ENCODE measurements at places on chromosomes 6 and 20. TPM values are rescaled to one million over a fixed set of nuclear protein-coding genes. Genes with fewer than 3 reads are reported as not detected.

DNA sequence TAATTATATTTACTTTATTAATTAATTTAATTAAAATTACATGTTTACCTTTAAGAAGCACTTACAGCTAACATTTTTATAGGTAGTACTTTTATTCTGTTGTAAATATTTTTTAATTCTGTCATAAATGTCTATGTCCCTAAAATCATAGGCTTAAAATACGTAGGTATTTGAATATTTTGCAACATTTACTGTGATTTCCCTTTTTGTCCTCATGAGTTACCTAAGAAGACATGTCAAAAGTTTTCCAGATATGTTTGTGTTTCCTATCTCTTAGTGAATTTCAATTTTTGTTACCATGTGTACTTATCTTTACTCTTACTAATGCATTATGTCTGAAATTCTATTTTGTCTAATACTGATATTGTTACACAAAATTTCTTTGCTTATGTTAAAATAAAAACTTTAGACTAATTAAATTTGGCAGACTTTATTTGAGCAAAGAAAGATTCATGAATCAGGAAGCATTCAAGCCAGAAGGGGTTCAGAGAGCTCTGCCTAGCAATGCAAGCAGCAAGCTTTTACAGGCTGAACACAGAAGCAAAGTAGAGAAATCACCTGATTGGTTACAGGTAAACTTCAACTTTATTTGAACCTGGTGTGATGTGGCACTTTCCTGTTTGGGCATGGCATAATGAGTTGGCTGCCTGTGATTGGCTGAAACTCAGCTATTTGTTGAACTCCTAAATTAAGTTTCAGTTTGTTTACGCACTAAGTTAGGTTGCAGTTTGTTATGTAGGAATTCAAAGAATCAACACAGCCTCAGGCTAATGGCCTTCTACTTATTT, 123.2 kb upstream of the TMEM170B start:
- DNase-seq: no peak

GRCh38 chr6:91166271-91167046, 579.6 kb upstream of the MAP3K7 start:
- no peak for DNase-seq

- peak; percentile 71 for DNase-seq
These were observed 131.8 kb upstream of the PROKR2 start for GRCh38 chr20:5448449-5449118.

GRCh38 chr6:157631412-157631811, 191.6 kb upstream of the SNX9 start:
- no peak for DNase-seq

HAO1 gene
- not detected for total RNA-seq

- DNase-seq: no peak
These were observed 56.4 kb upstream of the PTGIS start for GRCh38 chr20:49624317-49624716.

GRCh38 chr6:1389369-1390132, at the start of gene FOXF2:
Gene FOXF2, plus strand, starts transcription at chr6:1389576. Its CDS starts 372 bp downstream, at chr6:1389948.
- no peak for DNase-seq

TMEM170B gene
- total RNA-seq: 5.0 TPM

- DNase-seq: no peak
These were observed 82.0 kb upstream of the B3GAT2 start for GRCh38 chr6:71038711-71039344.

- DNase-seq: no peak
These were observed 167.8 kb downstream of the LRFN2 start for GRCh38 chr6:40419377-40419776.

GRCh38 chr6:87803791-87804190, 101.8 kb upstream of the AKIRIN2 start:
- DNase-seq: no peak

- no peak for DNase-seq
These were observed 153.6 kb upstream of the QKI start for GRCh38 chr6:163260911-163261310.

GRCh38 chr6:77181749-77182148, 281.5 kb downstream of the HTR1B start:
- no peak for DNase-seq

DNA sequence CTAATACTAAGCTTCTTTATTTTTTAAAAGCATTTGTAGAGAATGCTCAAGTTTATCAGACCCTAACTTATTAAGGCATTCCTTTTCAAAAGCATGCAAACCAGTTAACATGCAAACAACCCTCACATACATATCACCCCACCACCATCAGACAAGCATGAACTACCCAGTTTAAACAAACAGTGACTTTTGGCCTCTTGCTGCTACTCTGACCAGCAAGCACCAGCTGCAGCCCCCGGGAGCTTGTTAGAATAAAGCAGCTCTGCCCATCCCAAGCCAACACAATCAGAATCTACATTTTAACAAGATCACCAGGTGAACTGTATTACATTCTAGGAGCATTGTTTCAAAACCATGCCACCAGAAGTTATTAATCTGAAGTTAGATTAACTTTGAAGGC, 5.9 kb upstream of the NUP153 start:
- no peak for DNase-seq

DNA sequence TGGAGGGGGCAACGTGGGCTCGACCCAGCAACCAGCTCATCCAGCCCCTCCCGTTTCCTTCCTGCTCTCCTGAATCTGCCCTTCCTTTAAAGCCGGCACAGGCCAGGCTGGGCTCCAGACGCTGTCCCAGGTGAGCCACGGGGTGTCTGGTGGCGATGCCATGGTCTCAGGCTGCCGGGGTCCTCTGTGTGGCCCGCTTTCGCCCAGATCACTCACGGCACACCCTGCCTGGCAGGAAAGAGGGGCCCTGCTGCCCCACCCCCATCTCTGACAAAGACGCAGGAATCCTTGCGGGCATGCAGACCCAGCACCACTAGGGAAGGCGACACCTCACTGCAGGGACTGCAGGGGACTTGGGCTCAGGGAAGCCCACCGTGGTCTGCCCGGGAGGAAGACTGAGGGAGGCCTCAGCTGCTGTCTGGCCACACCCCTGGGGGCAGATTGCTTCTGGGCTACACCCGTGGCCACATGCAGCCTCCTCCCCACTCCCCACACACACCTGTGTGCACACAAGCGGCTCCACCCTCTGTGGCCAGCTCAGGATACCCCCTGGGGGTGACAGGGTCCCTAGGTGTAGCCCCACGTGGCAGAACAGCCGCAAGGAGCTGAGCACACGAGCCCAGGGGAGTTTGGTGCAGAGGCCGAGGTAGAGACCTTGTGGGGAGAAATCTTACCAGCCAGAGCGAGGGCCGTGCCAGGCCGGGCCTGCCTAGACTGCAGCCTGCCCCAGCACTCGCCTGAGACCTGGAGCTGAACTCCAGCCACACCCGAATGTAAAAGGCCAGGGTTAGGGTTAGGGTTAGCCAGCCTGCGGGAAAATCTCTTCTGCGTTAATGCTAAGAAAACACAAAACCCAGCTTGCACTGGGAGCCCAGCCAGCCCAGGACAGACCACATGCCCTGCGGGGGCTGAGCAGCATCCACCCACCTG, 104.6 kb downstream of the DLL1 start:
- no peak for DNase-seq

All from endothelial cell (in vitro differentiated cells).